ENCODE measurements at places on chromosomes 7 and 10. TPM values are rescaled to one million over a fixed set of nuclear protein-coding genes. Genes with fewer than 3 reads are reported as not detected.

Gene PLEKHA1
- total RNA-seq, result 7.8 TPM

Gene CBLL1
- 46.3 TPM for total RNA-seq

Gene HTR5A
- not detected for total RNA-seq

Gene PSD
- total RNA-seq, result 1.6 TPM

Gene AOC1
- total RNA-seq, result not detected

Gene CAV2
- not detected for total RNA-seq

Gene SEMA3D
- total RNA-seq, result not detected

Gene GRID1
- total RNA-seq, result not detected

Gene HOXA3
- not detected for total RNA-seq

Gene CD36
- total RNA-seq, result not detected

Gene UPK3BL2
- total RNA-seq, result 20.6 TPM

Gene P4HA1
- 30.0 TPM for total RNA-seq

Gene ATG9B
- 9.6 TPM for total RNA-seq

Gene PDCD4
- 49.4 TPM for total RNA-seq

Gene RNF32
- 4.8 TPM for total RNA-seq

Gene HMX3
- not detected for total RNA-seq

Gene ATXN7L1
- 23.1 TPM for total RNA-seq

Gene NME8
- not detected for total RNA-seq

Gene TRPV5
- total RNA-seq, result not detected

Data from T-helper 2 cell treated with Interferon-gamma antibody and Interleukin-4, amounts not matched to agents 100 ng/mL and 5 ng/mL, for 36 hours (primary cell).